Thymus (tissue), 14 donors: ENCODE measurements at places on chromosomes 4 and X. TPM values are rescaled to one million over a fixed set of nuclear protein-coding genes. Genes with fewer than 3 reads are reported as not detected.

GRCh38 chr4:42609051-42609450 lies 47.9 kb downstream of the ATP8A1 start:
- DNase-seq: no peak
- peaks cover 8% of the 10 kb centered on the region for H3K36me3 ChIP-seq
- no peaks in the 10 kb centered on the region for H3K4me1 ChIP-seq
- no peak overlapping the region for H3K27ac ChIP-seq

DNA sequence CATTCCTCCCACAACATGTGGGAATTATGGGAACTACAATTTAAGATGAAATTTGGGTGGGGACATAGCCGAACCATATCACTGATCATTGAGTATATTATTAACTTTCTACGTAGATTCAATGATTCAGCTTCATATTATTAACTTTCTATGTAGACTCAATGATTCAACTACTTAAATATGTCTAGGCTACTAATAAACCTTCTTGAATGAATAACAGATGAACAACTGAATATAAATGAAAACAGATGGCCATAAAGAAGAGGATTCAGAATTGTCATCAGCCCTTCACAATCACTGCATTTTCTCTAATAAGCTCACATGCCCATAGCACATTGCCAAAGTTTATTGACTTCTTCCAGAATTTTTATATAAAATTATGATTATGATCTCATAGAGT lies 57.0 kb downstream of the CEP44 start:
- H3K27me3 ChIP-seq: no peaks in the 10 kb centered on the region
- no peaks in the 10 kb centered on the region for H3K36me3 ChIP-seq
- DNase-seq: no peak
- H3K4me1 ChIP-seq: no peaks in the 10 kb centered on the region
- H3K27ac ChIP-seq: no peak overlapping the region

The PCDH7 gene
- 0.64 TPM for polyA plus RNA-seq

DNA sequence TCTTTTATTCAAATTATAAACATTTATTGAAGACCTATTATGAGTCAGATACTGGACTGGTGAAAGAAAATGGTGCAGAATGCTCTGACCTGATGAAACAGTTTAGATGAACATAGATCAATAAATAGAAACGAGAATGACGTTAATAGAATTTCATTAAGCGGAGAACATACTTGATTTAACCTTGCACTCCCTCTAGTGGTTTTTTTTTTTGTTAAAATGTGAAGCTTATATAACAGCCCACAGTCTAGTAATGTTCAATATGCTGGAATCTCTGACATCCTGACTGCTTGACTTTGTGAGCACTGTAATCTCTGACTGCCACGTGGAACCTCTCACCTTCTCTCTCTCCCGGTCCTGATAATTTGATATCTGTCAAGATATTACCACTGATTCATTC lies 32.3 kb downstream of the HDAC8 start:
- H3K27ac ChIP-seq: no peak overlapping the region
- DNase-seq: no peak
- H3K4me1 ChIP-seq: no peaks in the 10 kb centered on the region
- H3K4me3 ChIP-seq: no peak overlapping the region
- H3K27me3 ChIP-seq: no peaks in the 10 kb centered on the region
- H3K36me3 ChIP-seq: peaks cover 7% of the 10 kb centered on the region

DNA sequence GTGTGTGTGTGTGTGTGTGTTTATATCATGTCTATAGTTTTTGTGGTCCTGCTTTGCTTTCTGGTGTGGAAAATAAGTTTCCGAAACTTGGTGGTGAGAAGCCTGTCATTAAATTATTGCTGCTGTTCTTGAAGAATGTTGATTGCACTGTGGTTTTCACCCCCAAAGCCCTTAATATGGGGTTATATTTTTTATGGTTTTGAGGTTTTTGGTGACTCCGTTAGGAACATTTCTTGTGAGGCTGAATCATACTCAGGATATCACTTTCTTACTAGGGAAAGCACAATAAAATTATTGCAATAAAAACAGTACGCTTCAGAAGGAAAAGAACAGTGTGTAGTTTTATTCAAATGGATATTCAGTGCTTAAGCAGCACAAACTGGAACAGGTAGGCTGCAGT lies 539.1 kb upstream of the MAGEB18 start:
- H3K27ac ChIP-seq: no peak overlapping the region
- DNase-seq: no peak
- H3K4me3 ChIP-seq: no peak overlapping the region

- H3K27me3 ChIP-seq: no peaks in the 10 kb centered on the region
- no peaks in the 10 kb centered on the region for H3K4me1 ChIP-seq
- H3K36me3 ChIP-seq: no peaks in the 10 kb centered on the region
These were observed 508.7 kb downstream of the FSTL5 start for GRCh38 chr4:161655148-161655547.

The GAGE2A gene
- 0.14 TPM for polyA plus RNA-seq

The CFI gene
- 8.4 TPM for polyA plus RNA-seq

The LRCH2 gene
- 0.98 TPM for polyA plus RNA-seq

DNA sequence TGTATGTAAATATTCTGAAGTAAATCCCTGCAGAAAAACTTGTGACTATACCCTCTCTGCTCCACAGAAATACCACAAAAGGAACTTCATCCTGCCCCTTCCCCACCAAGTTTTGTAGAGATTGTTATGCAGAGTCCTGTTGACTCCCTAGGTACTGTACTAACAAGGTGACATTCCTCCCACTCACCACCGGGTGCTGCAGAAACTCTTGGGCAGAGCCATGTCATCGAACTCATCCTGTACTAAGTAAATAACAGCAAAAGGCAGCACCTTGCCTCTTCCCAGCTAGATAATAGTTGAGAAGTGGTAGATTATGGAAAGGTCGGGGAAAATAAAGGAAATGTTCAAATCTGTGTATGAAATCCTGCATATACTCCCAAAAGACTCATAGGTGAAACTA lies 233.3 kb downstream of the STPG2 start:
- DNase-seq: no peak
- no peaks in the 10 kb centered on the region for H3K4me1 ChIP-seq
- H3K36me3 ChIP-seq: no peaks in the 10 kb centered on the region

DNA sequence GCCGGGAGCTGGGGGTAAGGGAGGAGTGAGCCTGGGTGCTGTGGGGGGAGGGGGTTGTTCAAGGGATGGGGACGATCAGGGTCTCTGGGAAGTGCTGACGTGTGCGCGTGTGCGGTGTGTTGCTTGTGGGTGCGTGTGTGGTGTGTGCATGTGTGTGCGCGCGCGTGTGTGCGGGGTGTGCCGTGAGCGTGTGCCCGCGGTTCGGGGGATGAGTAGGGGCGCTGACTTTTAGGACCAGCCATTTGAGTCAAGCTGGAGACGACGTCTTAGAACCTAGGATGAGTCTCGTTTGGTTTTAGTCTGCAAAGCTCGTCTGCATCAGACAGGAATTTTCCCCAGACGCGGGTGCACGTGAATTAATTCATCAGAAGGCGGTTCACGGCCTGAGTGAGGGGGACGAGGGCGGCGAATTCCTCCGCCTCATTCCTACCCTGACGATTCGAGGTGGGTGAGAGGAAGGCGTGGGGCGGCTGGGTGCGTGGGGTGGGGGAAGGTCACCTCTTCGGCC lies 950 bp upstream of the TMEM271 start:
- peaks cover 74% of the 10 kb centered on the region for H3K27me3 ChIP-seq
- H3K36me3 ChIP-seq: no peaks in the 10 kb centered on the region
- H3K4me3 ChIP-seq: no peak overlapping the region

DNA sequence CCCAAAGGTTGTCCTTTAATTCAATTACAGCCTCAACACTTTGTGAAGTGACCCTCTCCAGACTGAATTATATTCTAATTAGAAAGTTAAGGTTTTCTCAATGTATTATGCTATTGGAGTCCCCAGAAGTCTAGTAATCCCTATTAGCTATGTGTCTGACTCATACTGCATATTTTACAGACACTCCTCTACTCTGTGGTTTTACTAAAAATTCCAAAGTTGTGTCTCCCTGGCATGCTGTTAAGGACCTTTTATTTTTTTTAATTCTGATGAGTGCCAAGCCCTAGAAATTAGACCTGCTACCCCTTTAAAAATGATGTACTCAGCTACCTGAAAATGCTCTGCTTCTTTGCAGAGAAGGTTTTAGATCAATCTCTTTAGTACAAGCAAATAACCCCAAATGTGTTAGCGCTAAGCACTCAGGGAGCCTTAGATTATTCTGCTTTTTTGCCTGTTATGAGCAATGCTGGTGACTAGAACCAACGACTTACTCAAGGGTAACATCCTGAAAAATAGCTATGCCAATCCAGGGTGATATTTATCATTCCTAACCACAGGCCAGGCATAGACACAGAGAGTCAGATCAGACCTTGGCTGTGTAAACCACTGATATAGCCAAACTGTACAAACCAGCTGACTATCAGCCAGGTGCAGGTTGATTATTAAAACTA lies 26.1 kb upstream of the CXCL13 start:
- no peak for DNase-seq
- no peak overlapping the region for H3K4me3 ChIP-seq
- H3K27me3 ChIP-seq: no peaks in the 10 kb centered on the region
- no peaks in the 10 kb centered on the region for H3K4me1 ChIP-seq
- no peak overlapping the region for H3K27ac ChIP-seq

The GRK4 gene
- 5.6 TPM for polyA plus RNA-seq

- H3K27me3 ChIP-seq: peaks cover 40% of the 10 kb centered on the region
- no peaks in the 10 kb centered on the region for H3K36me3 ChIP-seq
- no peaks in the 10 kb centered on the region for H3K4me1 ChIP-seq
- no peak within 1 kb of the TSS for H3K27ac ChIP-seq
- no peak for DNase-seq
- H3K4me3 ChIP-seq: peak within 1 kb of the TSS; percentile 15
These were observed at the start of gene PPP2R2C for GRCh38 chr4:6472387-6473263. Gene PPP2R2C, minus strand, starts transcription at chr4:6472614. Its CDS starts 385 bp downstream, at chr4:6472229.

The RIBC1 gene
- 1.8 TPM for polyA plus RNA-seq

- H3K27me3 ChIP-seq: no peaks in the 10 kb centered on the region
- H3K4me1 ChIP-seq: no peaks in the 10 kb centered on the region
- no peak overlapping the region for H3K4me3 ChIP-seq
- H3K36me3 ChIP-seq: no peaks in the 10 kb centered on the region
- H3K27ac ChIP-seq: no peak overlapping the region
These were observed 85.5 kb downstream of the SNCA start for GRCh38 chr4:89751416-89751815.

GRCh38 chrX:129230850-129231512 lies 292.3 kb downstream of the SMARCA1 start:
- DNase-seq: no peak
- H3K4me1 ChIP-seq: no peaks in the 10 kb centered on the region
- no peaks in the 10 kb centered on the region for H3K36me3 ChIP-seq
- H3K27ac ChIP-seq: no peak overlapping the region

DNA sequence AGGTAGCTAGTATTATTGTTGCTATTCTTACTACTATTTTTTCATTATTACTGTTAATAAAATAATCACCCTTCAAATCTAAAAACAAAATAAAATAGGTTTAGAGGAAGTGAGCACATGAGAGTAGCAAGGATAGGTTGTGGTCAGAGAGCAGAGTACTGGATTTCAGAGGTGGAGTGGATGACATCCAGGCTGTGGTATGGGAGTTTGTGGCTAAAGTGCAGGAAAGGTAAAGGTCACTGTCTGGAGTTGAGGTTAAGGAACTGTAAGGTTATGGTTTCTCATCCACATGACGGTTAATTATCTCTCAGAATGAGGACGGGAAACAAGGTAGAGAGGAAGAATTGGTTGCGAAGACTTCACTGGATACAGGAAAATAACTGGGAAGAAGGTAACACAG lies 27.7 kb downstream of the STEEP1 start:
- H3K27me3 ChIP-seq: no peaks in the 10 kb centered on the region
- no peaks in the 10 kb centered on the region for H3K4me1 ChIP-seq
- no peak overlapping the region for H3K4me3 ChIP-seq
- no peak for DNase-seq
- H3K36me3 ChIP-seq: no peaks in the 10 kb centered on the region

The HSFX1 gene
- 0.25 TPM for polyA plus RNA-seq

The C1QTNF7 gene
- 0.94 TPM for polyA plus RNA-seq
